ENCODE measurements at places on chromosomes 12 and 14.

GRCh38 chr12:81644503-81644902, 114.6 kb downstream of the PPFIA2 start:
- peak; percentile 12 for DNase-seq

- DNase-seq: no peak
These were observed 4.4 kb upstream of the CTDSP2 start for GRCh38 chr12:57850854-57851430.

- peak; percentile 40 for DNase-seq
These were observed at the start of gene TSPAN11 for GRCh38 chr12:30926243-30927221. Gene TSPAN11, plus strand, starts transcription at chr12:30926748. Its CDS starts 27,244 bp downstream, at chr12:30953992.

DNA sequence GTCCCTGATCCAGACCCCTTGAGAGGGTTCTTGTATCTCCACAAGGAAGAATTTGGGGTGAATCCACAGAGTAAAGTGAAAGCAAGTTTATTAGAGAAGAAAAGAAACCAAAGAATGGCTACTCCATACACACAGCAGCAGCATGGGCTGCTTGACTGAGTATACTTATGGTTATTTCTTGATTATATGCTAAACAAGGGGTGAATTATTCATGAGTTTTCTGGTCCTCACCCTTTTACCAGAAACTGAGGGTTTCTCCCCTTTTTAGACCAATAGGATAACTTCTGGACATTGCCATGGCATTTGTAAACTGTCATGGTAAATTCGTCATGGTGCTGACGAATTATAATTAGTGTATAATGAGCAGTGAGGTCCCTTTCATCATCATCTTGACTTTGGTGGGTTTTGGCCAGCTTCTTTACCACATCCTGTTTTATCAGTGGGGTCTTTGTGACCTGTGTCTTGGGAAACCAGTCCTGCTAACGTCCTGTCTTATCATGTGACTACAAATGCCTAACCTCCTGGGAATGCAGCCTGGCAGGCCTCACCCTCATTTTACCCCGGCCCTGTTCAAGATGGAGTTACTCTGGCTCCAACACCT, 121.9 kb downstream of the SPTSSA start:
- no peak for DNase-seq

- DNase-seq: no peak
These were observed 359.0 kb downstream of the BTG1 start for GRCh38 chr12:91786499-91787272.

GRCh38 chr12:132827763-132828703, 636 bp downstream of the GOLGA3 start:
- peak; percentile 44 for DNase-seq

DNA sequence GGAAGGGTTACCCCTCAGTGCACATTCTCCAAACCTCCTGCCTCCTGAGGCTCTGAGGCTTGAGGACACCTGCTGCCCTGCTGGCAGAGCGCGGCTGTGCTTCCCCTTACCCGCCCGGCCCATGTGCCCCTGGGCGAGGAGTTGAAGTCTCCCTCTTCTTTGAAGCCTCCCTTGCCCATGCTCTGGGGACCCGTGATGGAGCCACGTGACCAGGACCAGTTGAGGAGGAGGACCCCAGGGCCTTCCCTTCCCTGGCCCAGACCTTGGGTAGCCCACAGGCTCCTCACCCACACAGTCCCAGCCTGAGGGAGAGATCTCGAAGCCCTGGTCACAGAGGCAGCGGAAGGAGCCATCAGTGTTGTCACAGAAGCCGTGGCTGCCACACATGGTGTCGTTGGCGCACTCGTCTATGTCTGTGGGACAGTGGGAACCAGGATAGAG, 12.9 kb downstream of the ISCA2 start:
- DNase-seq: no peak

DNA sequence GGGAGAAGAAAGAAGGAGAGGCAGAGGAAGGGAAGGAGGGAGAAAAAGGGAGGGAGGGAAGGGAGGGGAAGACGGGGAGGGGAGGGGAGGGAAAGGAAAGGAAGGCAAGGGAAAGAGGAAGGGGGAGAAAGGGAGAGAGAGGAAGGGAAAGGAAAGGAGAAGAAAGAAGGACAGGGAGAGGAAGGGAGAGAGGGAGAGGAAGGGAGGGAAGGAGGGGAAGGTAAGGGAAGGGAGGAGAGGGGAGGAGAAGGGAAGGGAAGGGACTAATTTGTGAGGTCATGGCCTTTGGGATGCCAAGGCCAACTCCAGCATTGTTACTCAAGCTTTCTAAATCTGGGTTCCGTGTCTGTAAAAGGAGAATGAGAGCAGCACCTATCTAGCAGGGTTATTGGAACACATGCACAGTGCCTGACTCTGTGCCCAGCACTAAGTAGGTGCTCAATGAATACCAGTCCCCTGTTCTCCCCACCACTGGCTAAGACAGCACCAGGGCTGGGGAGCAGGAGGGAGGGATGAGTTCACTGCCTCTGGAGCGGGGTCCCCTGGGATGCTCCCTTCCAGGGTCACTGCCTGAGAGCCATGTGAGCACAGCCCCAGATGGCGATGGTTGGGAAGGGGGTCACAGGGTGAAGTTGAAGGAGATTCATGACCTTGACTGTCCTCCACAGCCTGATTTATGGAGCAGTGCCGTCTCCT, 560.1 kb upstream of the TBX3 start:
- no peak for DNase-seq

DNA sequence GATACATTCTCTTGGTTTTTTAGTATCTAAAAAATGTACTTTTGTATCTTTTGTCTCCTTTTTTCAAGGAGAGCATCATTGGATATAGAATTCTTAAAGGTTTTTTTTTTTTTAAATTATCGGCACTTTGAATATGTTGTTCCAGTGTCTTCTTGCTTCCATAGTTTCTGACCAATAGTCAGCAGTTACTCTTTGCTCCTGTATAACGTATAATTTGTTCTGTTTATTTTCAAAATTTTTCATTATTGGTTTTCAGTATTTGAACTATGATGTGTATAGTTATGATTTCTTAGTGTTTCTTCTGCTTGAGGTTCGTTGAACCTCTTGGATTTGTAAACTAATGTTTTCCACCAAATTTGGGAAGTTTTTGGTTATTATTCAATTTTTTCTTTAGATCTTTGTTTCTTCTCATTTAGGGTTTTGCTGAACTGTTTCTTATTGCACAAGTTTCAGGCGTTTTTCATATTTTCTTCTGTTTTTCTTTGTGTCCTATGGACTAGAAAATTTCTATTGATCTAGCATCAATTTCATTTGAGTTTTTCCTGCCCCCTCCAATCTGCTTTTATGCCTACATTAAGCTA, 93.9 kb downstream of the PLBD1 start:
- DNase-seq: no peak

- DNase-seq: no peak
These were observed 525.1 kb upstream of the FBXO33 start for GRCh38 chr14:39957290-39957689.

DNA sequence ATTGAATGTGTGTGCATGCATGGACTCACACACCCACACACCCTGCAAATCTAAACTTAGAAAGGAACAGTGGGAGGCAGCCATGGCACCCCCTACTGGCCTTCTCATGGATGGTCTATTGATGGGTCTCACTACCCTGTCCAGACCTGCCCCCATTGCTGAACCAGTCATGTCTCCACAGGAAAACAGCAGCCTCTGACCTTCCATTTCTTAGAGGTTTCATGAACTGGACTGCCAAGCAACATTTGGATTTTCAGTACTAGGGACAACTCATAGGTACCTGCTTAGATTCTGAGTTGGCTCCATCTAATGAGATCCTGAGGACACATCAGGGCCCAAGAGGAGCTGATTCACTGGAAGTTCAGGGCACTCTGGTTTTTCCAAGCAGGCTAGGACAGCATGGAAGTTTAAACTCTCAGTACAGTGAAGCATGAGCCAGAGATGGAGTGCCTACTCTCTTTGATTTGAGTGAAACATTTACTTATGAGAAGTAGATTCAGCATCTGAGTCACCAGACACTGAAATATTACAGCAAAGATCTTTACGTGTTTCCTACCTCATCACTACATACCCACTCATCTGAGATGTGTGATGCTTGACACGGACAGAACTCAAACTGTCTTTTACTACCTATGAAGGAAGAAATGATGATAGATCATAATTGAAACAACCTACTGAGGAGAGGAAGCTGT, 98.9 kb upstream of the PLEKHG7 start:
- no peak for DNase-seq

- no peak for DNase-seq
These were observed 55.4 kb downstream of the FBXO33 start for GRCh38 chr14:39376667-39377403.

DNA sequence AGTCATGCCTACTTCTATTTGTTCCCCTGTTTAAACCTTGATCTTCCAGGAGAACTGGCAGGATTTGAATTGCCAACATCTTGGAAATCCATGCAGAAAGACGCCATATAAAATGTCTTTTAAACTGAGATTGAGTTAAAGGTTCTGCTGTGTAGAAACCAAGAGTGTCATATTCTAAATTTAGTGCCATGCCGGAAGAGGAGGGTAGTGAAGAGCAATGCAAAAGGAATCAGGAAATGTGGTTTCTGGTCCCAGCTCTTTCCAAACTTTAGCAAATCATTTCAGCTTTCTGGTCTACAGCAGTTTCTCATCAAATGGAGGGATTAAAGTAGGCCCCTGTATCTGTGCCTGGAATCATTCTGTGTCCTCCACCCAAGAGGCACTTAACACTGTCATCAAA, 85.7 kb downstream of the BTG1 start:
- no peak for DNase-seq

- peak; percentile 9 for DNase-seq
These were observed 5.5 kb upstream of the ITPK1 start for GRCh38 chr14:93121030-93121834.

DNA sequence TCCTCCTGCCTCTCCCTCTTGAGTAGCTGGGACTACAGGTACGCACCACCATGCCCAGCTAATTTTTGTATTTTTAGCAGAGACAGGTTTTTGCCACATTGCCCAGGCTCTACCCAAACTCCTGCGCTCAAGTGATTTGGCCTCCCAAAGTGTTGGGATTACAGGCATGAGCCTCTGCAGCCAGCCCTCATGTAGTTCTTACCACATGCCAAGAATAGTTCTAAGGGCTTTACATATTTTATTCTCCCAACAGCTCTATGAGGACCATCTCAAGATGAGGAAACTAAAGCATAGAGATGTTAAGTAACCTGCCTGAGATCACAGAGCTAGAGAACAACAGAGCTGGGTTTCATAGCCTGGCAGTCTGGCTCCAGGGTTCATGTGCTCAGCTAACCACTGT, 37.9 kb upstream of the ALDH2 start:
- no peak for DNase-seq

DNA sequence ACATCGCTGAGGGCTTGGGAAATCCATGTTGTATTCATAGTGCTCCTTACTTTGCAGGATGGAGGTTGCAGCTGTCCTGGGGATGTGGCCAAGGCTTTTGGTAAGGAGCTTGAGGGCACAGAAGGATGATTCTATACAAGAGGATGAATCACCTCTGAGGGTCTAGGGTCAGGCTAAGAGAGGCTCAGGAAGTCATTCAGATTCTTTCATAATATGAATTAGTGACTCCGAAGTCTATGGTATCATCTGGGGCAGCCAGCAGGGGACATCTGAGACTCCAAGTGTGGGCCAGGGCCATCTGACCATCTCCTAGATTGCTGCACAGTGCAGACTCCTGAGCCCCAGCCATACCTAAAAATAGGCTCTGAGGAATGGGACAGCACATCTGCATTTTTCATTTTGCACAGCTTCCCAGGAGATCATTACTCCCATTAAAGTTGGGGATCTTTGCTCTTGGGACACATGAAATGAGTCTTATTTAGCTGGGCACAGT, 4.8 kb downstream of the GMPR2 start:
- no peak for DNase-seq

GRCh38 chr14:92383805-92384204, 60.8 kb downstream of the SLC24A4 start:
- peak; percentile 22 for DNase-seq

- DNase-seq: no peak
These were observed 208.5 kb downstream of the SLC41A2 start for GRCh38 chr12:104749545-104749944.

DNA sequence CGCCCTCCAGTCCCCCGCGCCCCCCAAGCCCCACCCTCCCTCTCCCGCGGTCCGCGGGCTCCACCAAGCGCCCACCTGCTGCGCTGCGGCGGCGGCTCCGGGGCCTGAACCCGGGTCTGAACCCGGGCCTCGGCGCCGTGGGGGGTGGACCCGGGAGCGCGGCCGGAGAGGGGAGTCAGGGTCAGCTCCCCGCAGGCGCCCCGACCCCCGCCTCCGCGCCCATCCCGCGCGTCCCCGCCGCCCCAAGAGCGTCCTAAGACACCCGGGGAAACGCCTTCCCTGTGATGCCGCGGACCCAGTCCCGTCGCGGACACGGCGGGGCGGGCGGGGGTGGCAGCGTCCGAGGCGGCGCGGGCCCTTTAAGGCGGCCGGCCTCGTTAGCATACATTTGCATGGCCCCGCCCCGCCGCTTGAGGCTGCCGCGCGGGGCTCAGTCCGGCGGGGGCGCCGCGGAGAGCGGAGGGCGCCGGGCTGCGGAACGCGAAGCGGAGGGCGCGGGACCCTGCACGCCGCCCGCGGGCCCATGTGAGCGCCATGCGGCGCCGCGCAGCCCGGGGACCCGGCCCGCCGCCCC, at the start of gene MMP17:
Gene MMP17 (plus strand): TSS at position 433 of the 574 bp plus-strand sequence. CDS start 102 bp downstream, at position 535.
- no peak for DNase-seq

GRCh38 chr12:57173089-57173488, 25.7 kb upstream of the LRP1-AS start:
- DNase-seq: no peak

- DNase-seq: no peak
These were observed 85.3 kb downstream of the DAAM1 start for GRCh38 chr14:59273737-59274136.

GRCh38 chr12:80708259-80708974, 983 bp downstream of the MYF6 start:
- DNase-seq: no peak

DNA sequence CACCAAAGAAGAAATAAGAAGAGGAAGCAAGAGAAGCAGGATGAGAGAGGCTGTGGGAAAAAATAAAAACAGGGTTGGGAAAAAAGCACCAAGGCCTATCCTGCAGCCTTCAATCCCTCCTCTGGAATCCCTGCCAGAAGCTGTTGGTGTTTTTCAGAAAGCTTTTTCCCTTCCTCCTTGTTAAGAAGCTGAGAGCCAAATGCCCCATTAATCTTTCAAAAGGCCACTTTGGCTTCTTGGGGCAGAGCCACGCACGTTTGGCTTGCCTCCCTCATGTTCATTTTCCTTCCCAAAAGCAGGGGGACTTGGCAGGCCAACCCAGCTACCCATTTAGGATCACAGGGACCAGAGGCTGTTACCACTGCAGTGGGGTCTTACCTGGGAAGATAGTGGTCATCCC, 365.3 kb downstream of the NUAK1 start:
- peak; percentile 98 for DNase-seq

GRCh38 chr12:19121449-19122018, 8.0 kb upstream of the PLEKHA5 start:
- DNase-seq: no peak

GRCh38 chr12:94261786-94262185, 113.4 kb downstream of the PLXNC1 start:
- no peak for DNase-seq

GRCh38 chr14:105250986-105251385, 2.7 kb downstream of the BTBD6 start:
- DNase-seq: no peak

DNA sequence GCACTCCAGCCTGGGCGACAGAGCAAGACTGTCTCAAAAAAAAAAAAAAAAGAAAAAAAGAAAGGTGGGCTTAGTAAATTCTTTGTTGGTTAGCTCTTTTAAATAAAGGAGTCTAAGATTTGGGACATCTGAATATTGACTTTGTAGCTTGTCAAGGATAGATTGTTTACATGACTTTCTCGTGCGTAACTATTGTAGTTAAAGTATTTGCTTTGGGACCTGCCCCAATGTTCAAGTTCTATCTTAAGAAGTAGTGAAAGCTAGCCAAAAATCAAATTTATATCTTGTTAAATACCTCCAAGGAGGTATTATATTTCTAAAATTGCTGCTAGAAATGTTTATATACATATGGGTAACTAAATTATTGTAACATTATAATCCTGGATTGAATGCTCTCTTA, 32.4 kb downstream of the PTPN21 start:
- no peak for DNase-seq

All from DMS79 (cell line).